ENCODE measurements at places on chromosomes 7 and 10. TPM values are rescaled to one million over a fixed set of nuclear protein-coding genes. Genes with fewer than 3 reads are reported as not detected.

STAG3 gene
- 4.7 TPM for total RNA-seq

- H3K27me3 ChIP-seq = no peaks in the 10 kb centered on the region
- no peak overlapping the region for H3K27ac ChIP-seq
- no peak for DNase-seq
- H3K4me1 ChIP-seq = no peaks in the 10 kb centered on the region
These were observed 170.4 kb downstream of the EGFR start for GRCh38 chr7:55189146-55189766.

DNA sequence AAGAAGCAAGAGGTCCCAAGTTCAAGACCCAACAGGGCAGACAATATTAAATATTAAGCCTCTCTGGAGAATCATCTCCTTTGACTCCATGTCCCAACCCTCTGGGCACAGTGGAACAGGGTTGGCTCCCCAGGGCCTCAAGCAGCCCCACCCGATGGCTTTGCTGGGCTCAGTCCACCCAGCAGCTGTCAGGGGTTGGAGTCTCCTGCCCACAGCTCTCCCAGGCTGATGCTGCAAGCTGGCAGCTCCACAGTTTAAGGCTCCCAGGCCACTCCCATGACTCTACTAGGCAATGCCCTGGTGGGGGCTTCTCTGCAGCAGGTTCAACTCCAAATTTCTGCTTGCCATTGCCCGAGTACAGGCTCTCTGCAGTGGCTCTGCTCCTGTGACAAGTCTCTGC, 55.1 kb downstream of the LARP4B start:
- H3K27ac ChIP-seq = no peak overlapping the region
- peaks cover 2% of the 10 kb centered on the region for H3K36me3 ChIP-seq
- DNase-seq = no peak
- H3K4me3 ChIP-seq = no peak overlapping the region

DNA sequence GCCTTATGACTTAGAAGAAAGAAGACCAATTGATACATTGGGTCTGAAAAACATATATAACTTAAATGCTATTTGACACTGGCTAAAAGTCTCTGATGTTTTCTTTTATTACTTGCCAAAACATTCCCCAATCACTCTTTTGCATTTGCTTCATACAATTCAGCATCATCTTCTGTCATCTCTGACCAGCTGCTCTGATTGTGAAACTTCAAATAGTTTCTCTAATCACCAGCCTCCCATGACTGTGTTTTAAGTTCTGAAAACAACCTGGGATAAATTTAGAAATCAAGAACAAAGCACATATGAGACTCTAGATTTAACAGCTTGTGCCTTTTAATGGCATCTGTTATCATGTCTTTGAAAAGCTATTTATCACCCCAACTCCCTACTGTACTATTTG, 208.4 kb upstream of the KCND2 start:
- no peaks in the 10 kb centered on the region for H3K27me3 ChIP-seq
- no peaks in the 10 kb centered on the region for H3K36me3 ChIP-seq
- DNase-seq = no peak
- no peak overlapping the region for H3K27ac ChIP-seq
- H3K4me1 ChIP-seq = no peaks in the 10 kb centered on the region

All from right lobe of liver (tissue), 6 donors.